ENCODE measurements at places on chromosomes 2 and 18. TPM values are rescaled to one million over a fixed set of nuclear protein-coding genes. Genes with fewer than 3 reads are reported as not detected.

CELF4 gene
- 0.32 TPM for total RNA-seq

MC5R gene
- total RNA-seq: not detected

SULT1C4 gene
- total RNA-seq: 4.5 TPM

SCN7A gene
- 27.5 TPM for total RNA-seq

TTN gene
- total RNA-seq: 1,612 TPM

ZNF514 gene
- total RNA-seq: 11.7 TPM

LAPTM4A gene
- 202 TPM for total RNA-seq

DNA sequence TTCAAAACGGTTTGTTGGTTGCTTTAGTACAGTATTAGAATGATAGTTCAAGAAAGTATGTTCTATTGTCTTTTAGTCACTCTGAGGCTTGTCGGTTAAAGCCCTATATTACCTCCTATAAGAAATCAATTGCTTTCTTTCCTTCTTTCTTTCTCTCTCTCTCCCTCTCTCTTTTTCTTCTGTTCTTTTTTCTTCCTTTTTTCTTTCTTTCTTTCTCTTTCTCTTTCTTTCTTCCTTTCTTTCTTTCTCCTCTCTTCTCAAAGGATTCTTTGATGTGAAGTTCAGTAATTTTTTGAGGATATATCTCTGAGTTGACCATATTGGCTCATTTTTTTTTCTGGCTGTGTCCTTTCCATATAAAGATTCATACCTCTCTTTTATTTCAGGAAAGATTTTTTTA is 249.4 kb downstream of the SRBD1 start:
- no peak for DNase-seq

DNA sequence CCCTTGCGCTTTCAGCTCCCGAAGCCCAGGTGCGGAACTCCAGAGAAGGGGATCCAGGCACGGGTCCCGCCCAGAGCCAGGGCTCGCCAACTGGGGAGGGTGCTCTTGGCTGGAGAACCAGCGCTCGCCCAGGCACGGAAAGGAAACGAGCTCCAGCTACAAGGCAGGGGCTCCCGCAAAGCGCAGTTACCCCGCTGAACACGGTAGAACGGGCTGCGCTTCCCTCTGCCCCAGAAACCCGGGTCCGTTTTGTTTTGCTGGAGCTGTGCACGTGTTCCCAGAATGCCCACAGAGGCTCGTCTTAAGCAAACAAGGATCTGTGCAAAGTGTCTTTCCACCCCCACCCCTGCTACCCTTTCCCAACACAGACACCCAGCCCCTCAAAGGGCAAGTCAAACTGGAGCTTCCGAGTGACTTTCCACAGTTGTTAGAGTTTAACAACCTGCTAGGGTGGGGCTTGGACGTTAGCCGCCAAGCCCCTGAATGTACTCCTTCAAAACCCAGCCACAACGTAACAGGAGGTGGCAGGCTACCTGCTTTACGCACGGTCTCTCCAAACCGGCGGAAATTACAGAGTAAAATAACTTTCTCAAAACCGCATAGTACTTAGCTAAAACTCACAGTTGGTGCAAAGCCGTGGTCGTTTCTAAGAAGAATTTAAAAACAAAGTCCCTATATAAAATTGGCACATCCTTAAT is 775 bp downstream of the RNF125 start:
- peak; percentile 64 for DNase-seq

DNA sequence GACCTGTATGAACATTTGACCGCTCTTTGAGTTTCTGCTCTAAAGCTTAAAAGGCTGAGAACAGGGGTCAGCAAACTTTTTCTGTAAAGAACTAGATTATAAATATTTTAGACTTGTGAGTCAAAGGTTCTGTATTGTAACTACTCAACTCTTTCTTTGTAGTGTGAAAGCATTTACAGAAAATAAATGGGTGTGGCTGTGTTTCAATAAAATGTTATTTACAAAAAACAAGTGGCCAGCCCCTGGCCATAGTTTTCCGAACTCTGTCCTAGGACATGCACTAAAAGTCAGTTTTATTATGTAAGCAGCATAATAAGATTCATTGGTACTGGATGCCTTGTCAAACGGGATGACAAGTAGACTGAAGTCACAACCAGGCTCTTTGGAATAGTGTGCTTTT is 434.9 kb downstream of the ZEB2 start:
- no peak for DNase-seq

DNA sequence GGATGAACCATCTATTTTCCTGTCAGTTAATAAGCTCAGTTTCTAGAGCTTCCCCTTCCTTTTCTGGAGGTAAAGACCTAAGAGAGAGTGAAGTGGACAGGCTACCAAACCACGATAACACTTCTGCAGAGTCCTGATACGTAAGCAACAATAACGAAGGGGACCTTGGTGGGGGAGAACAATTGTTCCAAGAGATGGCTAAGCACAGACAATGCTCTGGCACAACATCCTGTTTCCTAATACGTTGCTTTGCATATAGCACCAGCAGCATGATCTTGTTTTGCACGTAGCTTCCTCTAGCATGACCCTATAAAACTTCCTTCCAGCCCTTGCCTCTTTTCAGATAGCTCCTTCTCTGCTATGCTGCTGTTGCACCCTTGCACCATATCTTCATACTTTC is 247.3 kb downstream of the RAD51AP2 start:
- DNase-seq: no peak

DNA sequence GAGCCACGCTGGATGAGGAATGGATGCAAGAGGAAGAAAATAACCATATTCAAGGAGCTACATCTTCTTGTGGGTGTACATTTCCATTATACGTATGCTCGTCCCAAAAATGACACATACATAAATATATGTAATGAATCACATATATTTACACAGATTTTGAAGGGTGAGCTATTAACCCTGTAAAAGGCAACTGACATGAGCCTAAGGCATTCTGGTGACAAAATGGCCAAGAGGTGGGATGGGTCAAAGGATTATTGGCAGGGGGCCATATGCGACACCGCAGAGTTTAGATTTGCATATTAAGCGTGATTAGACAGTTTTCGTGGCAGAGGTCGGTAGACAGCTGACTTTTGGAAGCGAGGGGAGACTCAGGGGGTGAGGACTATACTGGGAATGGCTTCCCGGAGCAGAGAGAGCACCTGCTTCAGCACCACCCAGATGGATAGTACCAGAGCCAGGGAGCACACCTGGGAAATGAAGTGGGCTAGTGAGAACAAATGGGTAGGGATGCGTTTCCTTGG is 431 bp upstream of the CNRIP1 start:
- peak; percentile 21 for DNase-seq

DNA sequence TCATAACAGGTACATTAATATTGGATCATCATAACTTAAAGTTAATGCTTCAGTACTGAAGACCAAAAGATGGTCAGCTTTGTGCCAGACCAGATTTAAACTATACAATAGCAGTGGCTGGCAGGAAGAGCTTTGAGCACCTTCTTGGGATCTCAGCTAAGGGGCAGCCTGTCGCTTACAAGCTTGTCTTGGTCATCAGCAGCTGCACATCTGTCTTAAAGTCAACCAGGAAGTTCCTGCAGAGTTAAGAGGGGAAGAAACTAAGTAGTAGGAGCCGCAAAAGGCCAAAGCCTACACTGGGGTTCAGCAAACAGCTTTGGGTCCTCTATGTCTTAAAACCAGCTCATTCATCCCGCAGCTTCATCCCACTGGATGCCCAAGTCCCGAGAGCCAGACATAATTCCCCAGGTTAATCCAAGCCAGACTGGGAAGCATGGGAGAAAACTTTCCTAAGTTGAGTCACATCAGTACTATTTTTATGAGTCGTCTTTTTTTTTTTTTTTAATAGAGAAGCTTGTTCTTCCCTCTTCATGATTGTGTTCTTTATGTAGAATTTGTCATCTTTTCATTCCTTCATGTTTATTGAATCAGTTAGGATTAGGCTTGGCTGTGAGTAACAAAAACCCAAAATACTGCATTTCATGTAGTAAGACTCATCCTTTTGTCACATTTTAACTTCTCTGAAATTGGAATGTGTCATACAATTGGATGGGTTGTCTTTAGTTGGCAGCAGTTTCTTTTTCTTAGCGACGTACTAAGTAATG is 59.3 kb downstream of the SERTAD2 start:
- DNase-seq: no peak

DNA sequence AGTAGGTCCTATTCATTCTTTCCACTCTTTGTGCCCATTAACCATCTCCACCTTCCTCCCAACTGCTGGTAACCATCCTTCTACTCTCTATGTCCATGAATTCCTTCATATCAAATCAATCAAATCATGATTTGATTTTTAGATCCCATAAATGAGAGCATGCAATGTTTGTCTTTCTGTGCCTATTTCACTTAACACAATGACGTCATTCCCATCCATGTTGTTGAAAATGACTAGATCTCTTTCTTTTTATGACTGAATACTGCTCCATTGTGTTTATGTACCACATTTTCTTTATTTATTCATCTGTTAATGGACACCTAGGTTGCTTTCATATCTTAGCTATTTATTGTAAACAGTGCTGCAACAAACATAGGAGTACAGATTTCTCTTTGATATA is 827.3 kb upstream of the NRXN1 start:
- DNase-seq: no peak

DNA sequence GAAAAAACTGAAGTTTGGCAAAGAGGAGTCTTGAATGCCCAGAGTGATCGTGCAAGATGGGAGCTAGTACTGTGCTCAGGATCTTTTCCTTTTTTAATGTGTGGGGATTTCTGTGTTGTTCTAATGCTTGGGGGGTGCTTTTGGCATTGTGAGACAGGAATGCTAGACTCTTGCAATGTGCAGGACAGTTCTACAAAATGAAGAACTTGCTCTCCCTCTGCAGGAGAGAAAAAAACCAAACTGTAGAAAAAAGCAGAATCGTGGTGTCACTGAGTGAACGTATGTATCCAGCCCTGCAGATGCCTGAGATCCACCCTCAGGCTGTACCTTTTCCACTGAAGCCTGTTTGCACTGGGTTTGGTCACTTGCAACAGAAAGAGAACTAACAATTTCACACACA is 12.1 kb upstream of the TTC39C start:
- DNase-seq: no peak

DNA sequence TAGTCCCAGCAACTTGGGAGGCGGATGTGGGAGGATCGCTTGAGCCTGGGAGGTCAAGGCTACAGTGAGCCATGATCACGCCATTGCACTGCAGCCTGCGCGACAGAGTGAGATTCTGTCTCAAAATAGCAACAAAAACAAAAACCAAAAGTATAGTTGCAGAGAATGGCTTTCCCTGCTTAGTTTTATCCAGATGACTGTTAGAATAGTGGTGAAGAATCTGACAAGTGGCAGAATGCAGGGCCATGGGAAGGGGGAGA is 53.8 kb downstream of the NEDD4L start:
- no peak for DNase-seq

DNA sequence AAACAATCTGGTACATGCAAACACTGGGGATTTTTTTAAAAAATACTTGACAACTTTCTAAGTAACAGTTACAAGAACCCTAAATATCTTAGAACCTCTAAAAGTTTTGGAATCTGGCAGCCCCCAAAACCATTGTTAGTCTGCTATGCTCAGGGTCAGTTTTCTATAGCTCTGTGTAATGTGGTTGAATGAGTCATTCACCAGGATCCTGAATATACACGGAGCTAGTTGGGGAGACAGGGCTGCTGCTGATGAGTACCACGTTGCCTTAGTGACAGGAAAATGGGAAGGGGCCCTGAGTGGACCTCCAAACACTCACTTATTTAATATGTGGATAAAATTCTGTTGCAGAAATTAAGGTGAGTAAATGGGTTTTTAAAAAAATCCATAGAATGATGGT is 36.9 kb upstream of the TANC1 start:
- no peak for DNase-seq

DNA sequence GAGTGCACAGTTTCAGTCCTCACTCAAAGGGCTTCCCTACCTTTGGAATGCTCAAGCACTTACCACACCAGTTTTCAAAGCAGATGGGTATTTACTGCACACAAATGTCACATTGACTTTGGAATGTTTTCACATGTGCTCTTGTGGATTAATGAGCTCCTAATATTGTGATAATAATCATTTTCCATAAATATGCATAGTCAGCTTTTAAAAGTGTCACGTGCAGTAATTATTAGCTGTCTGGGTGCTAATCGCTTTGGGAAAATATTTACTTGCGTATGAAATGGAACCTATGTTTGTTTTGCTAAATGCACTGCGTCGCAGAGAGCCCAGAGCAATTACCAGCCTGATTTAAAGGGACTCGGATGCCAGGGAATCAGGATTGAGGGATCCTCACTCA is 229.3 kb downstream of the SMAD2 start:
- DNase-seq: no peak

DNA sequence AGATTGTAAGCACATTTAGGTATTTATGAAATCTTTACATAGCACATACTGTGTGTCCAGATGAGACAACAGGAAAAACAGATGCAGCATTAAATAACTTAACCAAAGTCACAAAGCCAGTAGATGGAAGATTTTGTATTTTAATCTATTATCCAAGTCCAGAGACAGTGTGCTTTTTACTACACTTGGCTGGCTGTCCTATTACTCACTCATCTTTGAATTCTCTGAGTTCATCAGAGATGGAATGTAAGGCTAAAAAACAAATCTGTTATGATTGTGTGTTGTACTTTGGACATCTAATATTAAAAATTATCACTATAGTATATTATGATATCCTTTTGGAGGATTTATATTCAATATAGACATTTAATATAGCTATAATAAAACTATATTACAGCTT is 1189.4 kb downstream of the DSC3 start:
- no peak for DNase-seq

- no peak for DNase-seq
Measured at GRCh38 chr2:158993030-158993429, 24.6 kb downstream of the TANC1 start.

DNA sequence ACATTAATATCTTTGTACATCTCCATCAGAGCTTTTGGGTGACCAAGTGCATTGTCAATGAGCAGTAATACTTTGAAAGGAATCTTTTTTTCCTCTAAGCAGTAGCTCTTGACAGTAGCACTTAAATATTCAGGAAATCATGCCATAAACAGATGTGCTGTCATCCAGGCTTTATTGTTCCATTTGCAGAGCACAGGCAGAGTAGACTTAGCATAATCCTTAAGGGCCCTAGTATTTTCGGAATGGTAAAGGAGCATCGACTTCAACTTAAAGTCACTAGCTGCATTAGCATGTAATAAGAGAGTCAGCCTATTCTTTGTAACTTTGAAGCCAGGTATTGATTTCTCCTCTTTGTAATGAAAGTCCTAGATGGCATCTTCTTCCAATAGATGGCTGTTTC is 121.8 kb upstream of the CWC22 start:
- no peak for DNase-seq

DNA sequence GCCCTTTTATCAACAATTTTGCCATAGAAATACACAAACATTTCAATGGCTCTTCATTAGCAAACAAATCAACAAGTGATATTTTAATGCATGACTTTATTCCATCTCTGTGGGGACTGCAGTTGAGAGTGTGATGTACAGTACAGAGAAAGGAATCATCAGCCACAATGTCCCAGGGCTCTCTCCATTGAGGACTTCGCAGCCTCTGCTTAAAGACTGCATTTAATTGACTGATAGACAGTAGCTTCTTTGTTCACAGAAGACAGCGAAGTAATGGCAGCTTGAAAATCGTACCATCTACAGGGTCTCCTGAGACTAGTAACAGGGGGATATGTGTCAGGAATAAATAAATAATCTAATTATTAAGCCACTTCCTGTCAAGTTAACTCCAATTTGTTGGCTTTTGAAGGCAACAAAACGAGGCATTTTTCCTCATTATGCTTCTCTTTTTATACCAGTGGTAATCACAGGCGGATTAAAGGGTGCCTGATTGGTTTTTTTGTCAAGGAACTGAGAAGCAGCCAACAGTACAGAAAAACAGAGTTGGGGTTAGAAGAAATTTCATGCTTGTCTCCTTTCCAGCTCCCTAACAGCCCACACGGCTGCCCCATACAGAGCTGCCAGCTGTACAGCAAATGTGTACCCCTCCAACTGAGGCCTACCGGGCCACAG is 164.3 kb downstream of the ZNF521 start:
- DNase-seq: no peak

GRCh38 chr2:203898657-203899056 is 31.1 kb downstream of the CTLA4 start:
- DNase-seq: no peak

Data from left cardiac atrium (tissue), 4 donors.